ENCODE measurements at places on chromosomes 2 and 18.
A peak's percentile ranks its signal among the peaks of the same experiment; 100 is the strongest.

GRCh38 chr2:99936065-99936464 lies 206.3 kb downstream of the AFF3 start:
- DNase-seq = no peak

DNA sequence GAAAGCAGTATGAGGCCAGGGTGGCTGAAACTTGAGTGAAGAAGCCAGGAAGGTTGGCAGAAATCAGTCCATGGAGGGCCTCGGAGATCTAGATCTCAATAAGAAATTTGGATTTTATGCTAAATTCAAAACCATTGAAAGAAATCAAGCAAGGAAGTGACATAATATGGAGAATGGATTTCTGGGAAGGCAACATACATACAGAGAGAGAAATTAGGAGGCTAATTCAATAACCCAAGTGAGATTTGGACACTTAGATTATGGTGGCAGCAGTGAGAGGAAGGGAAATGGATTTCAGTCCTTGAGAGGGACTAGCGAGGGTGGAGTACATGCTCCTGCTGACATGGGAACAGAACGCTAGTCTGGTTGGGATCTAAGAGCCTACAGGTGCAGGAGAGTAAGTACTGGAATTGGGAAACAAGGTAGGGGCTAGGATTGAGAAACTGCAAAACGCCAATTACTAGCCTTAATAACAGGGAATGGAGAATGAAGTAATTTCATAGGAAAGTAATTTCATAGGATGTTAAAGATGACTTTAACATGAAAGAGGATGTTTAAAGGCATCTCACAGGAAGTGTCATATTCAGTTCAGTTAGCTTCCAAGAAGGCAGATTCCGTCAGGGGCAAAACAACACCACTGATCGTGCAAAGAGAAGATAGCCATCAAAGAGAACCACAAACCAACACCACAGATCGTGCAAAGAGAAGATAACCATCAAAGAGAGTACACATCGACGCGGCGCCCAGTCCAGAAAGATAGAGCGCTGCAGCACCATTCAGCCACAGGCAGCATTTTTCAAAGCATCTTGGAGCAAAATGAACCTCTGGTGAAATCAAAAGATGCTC lies 27.2 kb downstream of the CDKL4 start:
- DNase-seq = peak; percentile 87

GRCh38 chr2:182080493-182080892 lies 94.8 kb downstream of the PPP1R1C start:
- no peak for DNase-seq

DNA sequence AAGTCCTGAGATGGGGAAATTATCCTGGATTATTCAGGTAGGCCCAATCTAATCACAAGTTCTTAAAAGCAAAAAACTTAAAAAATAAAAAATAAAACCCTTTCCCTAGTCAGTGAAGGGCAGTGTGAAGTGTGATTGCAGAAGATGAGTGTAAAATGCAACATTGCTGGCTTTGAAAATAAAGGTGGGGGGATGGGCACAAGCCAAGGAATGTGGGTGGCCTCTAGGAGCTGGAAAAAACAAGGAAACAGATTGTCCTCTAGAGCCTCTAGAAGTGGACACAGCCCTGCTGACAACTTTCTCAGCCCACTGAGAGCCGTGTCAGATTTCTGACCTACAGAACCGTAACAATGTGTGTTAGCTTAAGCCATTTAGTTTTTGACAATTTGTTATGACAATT lies 184.3 kb upstream of the HNRNPA3 start:
- no peak for DNase-seq

DNA sequence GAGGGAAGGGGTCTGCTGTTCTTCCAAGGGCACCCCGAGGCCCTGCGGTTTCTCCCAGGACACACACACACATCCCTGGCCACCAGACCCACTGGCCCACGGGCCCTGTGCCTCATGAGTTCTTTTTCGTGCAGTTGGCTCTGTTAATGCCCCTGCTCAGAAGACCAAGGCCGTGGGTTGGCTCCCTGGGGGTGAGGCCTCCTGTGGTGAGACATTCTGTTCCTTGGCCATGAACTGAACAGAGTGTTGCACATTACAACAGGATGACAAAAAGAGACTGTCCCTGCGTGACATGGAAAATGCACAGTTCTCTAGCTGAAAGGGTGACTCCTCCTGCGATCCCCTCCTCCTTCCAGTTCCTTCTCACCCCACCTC lies 30.7 kb downstream of the SH2D6 start:
- DNase-seq = no peak

DNA sequence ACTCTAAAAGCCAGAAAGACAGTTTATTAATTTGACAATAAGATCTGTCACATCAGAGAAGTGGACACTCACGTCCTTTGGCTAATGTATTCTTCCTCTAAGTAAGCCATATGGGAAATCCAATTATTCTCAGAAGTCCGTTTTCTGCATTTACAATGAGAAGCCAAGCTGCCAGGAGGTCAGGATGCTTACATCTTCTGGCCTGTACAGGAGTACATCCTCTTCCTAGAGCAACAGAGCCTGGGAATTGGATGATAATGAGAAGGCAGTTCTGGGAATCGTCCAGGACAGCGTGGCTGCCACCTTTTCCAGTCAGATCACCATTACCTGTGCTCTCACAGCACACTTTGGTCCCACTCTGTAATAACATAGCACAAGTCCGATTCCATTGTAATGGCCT lies 5.2 kb downstream of the RAPGEF4 start:
- no peak for DNase-seq

GRCh38 chr18:23213200-23213599 lies 77.9 kb downstream of the CABLES1 start:
- DNase-seq = no peak

GRCh38 chr18:34364699-34365098 lies 140.0 kb upstream of the NOL4 start:
- DNase-seq = no peak

GRCh38 chr2:68709421-68709911 lies 25.1 kb upstream of the ARHGAP25 start:
- DNase-seq = peak; percentile 56

GRCh38 chr2:181111059-181111458 lies 130.7 kb downstream of the UBE2E3 start:
- DNase-seq = no peak

DNA sequence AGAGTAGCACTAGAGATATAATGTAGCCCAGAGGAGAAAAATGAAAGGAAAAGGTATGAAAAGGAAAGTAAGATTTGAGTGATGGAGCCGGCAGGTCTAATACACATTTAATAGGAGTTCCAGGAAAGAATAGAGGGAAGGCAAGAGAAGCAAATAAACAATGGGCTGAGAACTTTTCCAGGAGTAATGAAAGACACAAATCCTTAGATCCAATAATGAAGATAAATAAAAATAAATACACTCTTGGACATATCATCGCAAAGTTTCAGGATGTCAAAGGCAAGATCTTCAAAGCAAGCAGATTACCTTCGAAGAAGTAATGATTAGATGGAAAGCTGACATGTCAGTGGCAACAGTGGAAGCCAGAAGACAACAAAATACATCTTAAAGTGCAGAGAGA lies 102.0 kb upstream of the YWHAQ start:
- DNase-seq = no peak

- no peak for DNase-seq
Measured at GRCh38 chr2:68216454-68217310, 35.6 kb downstream of the PPP3R1 start.

GRCh38 chr18:11736656-11737055 lies 47.6 kb downstream of the GNAL start:
- DNase-seq = no peak

- no peak for DNase-seq
Measured at GRCh38 chr2:28373854-28374253, 18.8 kb upstream of the FOSL2 start.

GRCh38 chr2:111667542-111668273 lies 216.3 kb downstream of the ANAPC1 start:
- DNase-seq = no peak

DNA sequence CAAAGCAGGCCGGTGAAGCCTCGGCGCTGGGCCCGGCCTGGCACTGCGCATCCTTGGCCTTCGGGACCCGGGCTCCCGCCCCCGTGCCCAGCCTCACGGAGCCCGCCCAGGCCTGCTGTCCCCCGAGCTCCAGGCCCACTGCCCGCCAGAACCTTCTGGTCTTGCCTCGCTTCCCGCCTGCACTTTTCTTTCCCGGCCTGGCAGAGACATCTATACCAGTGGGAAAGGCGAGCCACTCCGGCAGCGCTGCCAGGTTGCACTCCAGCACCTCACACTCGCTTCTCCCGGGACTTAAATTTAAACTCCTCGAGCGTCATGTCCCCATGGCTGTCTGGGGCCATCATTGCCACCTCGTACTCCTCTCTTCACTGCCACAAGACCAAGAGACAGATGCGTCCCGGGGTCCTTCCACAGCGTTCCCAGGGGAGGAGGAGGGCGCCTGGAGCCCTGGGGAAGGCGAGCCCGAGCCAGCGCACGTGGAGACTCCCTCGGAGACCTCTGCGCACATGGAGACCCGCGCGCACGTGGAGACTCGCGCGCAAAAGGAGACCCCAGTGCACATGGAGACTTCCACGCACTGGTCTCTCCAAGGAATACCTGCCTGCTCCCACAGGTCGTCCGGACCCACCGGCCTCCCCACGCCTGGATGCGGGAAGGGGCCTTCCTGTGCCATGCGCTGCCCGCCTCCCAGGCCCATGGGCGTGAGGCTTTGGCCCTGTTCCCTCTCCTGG lies 253.1 kb upstream of the SALL3 start:
- DNase-seq = no peak

GRCh38 chr2:238237431-238238135 lies 2.3 kb downstream of the HES6 start:
- no peak for DNase-seq

DNA sequence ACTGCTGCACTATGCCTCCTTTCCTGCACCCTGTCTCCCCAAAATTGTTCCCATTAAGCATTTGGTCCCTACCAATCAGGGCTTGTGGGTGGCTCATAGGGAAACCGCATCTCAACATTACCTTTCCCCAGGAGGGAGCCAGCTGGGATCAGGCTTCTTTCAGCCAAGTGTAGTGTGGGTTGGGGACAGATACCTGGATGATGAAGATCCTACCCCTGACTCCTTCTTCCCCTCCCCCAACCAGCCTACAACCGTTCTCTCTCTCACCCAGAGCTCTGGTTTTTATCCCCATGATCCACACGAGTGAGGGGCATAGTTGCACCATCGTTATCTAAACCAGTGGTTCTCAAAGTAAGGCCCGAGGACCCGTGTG lies 40.0 kb downstream of the ACOXL start:
- no peak for DNase-seq

DNA sequence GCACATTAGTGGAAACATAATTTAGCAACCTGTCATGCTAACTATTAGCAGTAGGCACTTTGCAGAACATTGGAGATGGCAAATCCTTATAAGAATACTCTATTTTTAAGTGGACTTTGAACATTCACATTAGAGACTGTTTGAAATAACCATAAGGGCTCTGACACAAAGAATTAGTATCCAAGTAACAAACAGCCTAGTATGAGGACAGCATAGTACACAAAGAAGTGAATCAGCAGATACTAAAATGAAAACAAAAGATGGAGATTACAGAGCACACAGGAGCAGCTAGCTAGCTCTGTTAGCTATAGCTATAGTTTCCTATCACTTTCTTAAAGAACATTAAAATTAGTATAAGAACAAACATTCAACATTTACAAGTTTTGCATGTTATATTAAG lies 256.3 kb upstream of the SPOPL start:
- DNase-seq = no peak

- DNase-seq = no peak
Measured at GRCh38 chr18:79576686-79577351, 102.8 kb upstream of the CTDP1 start.

DNA sequence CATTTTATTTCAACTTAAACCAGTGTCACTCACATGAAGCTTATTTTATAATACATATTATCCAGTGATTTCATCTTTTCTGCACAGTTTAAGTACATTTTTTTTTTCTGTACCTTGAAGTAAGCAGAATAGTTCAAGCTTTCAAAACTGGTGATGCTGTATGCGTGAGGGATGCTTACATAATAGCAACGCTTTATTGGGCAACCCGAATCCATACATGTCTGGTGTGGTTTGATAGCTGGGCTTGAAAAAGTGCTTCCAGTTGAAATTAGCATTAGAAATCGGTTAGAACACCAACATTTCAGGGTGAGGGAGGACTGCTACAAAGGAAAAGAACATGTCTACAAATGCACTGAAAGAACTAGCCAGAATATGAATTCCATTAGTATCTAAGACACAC lies 117.4 kb downstream of the MBP start:
- DNase-seq = no peak

GRCh38 chr2:217096474-217097225 lies 236.8 kb upstream of the TNP1 start:
- no peak for DNase-seq

GRCh38 chr2:190701586-190701985 lies 52.7 kb downstream of the NAB1 start:
- DNase-seq = no peak

DNA sequence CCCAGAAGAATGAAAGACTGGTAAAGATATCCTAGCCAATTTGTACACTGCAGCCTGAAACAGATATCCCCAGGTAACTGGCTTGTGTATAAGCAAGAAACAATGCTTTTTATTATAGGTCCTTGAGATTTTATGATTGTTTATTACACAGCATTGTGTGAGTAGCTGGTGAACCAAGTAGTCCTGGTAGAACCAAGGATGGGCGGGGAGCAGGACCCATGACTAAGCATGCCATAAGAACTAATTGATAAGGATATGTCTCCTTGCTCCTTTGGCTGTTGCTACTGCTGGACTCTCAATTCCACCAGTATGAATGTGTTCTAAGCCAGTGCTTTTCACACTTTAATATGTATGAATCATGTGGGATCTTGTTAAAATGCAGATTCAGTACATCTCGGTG lies 12.3 kb upstream of the ALMS1 start:
- DNase-seq = no peak

DNA sequence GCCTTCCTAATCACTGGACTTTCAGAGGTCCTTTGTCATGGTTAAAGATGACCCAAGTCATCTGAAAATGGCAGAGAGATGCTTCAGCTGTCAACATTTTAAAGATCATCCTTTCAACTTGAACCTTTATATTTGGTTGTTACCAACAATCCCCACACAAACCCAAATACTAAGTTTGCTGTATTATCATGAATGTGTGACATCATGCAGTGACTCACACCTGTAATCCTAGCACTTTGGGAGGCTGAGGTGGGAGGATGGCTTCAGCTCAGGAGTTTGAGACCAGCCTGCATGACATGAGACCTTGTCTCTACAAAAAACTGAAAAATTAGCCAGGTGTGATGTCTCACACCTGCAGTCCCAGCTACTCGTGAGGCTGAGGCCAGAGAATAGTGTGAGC lies 55.2 kb upstream of the NRP2 start:
- no peak for DNase-seq

DNA sequence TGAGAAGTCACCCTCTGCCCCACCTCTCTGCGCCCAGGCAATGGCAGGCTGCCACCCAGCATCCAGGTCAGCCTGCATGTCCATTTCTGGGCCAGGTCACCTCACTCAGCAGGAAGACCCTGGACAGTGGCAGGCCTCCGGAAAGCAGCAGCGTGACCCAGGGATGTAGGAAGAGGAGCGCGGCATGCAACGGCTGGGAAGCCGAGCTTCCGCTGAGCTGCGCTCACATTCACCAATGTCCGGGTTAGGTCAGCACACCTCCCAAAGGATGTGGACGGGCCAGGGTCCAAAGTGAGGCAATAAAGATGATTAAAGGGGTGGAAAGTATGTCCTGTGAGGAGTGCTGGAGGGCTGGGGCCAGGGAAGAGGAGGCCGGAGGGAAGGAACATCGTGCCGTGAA lies 174.5 kb downstream of the CTIF start:
- no peak for DNase-seq

GRCh38 chr2:75612108-75612861 lies 34.3 kb upstream of the MRPL19 start:
- DNase-seq = no peak
